ENCODE measurements at places on chromosomes 4 and X.

DNA sequence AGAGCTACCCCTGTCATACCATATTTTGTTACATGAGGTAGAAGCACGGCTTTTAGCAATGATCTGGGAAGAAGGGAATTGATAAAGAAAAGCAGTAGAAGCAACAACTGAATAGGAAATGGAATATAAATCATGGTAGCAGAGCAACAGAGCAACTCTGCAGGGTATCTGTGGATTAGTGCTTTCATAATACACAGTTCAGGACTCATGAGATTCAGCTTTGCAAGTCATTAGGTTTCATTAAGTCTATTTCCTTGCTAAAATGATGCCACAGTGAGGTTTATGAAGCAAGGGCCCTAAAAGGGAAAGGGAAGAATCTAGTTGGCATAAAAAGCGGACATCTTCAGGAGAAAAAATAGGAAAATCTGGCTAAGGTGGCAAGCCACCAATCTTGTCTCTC, 45.6 kb upstream of the GRPR start:
- DNase-seq = no peak

DNA sequence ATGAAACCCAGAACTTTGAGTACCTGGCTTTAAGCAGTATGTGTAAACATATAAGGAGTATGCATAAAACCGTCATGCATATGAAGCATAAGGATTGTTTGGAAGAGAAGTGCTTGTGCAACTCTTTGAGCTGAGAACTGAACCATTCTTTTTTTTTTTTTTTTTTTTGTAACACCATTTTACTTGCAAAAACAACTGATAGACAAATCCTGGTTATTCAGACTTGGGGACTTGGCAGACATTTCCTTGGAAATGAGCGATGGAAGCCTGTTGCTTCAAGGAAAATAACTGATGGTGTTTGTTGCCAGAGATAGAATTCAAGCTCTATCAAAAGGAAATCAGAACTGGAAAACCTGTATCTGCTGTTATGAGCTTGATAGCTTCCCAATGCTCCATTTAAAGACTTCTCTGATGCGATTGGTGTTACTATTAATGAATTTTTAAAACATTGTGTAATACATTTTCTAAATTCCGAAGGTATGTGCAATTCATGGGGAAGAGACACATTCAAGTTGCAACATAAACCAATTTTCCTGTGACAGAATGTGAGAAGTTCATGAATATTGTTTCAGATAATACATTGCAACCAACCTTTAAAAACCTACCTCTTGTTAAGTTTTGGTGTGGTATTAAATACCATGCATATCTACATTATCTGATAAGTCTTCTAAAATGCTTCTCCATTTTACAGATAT, 47.0 kb upstream of the FAT1 start:
- DNase-seq = no peak

DNA sequence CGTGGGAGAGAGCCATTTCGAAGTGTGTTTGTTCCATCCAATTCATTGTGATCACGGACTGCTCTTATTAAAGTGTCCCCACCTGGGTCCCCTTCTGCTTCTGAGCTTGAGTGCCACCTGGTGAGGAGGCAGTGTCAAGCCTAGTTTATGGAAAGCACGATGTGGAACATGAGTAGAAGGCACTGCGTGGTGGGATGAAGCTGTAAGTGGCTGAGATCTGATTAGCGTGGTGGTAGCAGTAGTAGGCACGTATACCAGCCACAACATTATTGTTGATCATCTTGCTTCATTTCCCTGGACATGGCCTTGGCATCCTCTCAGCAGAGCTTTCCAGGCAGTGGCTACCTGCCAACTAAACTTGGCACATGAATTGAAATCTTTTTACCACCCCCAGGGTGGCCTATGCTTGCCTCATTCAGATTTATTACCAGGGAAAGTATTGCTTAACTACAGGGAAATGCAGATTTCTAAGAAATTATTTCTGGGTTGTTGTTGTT, 46.4 kb downstream of the GPAT3 start:
- no peak for DNase-seq

DNA sequence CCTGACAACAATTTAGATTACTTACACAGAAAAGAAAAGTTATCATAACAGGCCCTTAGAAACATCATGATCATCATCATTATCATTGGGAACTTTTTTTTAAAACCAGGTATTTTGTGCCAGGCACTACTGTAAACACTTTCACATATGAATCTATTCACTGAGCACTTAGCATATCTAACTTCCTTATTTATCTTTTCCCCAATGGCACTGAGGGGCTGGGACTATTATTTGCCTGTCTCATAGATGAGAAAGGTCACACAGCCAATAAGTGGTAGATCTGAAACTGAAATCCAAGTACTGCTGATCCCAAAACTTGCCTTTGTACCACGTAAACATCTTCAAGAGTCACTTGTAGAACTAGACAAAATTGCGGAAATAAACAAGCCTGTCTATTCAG, 184.2 kb upstream of the RBPJ start:
- no peak for DNase-seq

DNA sequence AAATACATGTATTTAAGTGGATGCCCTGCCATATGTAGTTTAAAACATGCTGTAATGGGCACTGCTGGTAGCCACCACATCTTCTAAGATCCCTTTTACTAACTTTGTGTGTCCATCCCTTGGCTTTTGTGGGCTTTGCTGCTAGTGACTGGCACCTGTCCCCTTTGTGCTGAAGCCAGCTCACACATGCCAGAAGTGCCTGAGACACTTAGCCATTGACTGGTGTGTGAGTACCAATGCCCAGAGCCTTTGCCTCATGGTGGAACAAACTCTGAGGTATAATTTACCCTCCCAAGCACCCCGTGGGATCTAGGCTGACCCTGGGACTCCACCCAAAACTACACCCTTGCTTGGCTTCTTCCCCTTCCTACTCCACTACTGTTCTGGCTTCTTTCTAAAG, 33.0 kb downstream of the ARHGAP6 start:
- DNase-seq = no peak

DNA sequence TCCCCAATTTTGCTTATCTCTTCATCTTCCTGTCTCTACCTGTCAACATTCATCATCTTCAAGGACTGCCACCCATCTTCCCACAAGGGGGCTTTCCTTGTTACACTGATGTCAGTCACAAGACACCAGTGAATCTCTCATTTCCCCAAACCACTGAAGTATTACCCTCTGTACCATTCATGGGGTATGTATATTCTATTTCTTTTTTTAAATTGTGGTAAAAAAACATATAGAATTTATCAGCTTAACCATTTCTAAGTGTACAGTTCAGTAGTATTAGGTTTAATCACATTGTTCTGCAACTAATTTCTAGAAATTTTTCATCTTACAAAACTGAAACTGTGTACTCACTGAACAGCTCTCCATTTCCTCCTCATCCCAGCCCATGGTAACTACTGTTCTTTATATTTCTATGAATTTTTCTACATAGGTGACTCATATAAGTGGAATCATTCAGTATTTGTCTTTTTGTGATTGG, 98.6 kb downstream of the LARP7 start:
- DNase-seq = no peak

- DNase-seq = no peak
These were observed 398.3 kb upstream of the FAM47C start for GRCh38 chrX:36609616-36610585.

GRCh38 chrX:73268463-73268862, 53.8 kb upstream of the NAP1L2 start:
- DNase-seq = no peak

DNA sequence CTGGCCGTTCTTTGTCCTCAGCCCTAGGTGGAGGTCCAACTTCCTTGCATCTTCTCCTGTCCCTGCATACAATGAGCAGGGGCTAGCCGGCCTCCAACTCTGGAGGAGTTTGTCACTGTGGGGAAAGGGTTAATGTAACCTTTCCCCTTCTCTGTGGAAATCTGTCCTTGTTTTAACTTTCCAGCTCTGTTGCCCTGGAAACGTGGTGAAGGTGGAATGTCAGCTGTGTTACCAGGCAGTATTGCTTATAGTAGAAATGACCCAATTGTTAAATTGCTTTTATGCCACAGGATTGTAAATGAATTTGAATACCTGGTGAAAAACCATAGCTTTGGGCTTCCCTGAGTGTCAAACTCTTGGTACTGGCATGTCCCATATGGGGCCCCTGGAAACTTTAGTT, 131.6 kb upstream of the SCML1 start:
- no peak for DNase-seq

- no peak for DNase-seq
These were observed 69.3 kb downstream of the NBDY start for GRCh38 chrX:56798339-56798711.

Data from activated naive CD8-positive, alpha-beta T cell treated with anti-CD3 and anti-CD28 coated beads, Interleukin-2, amount 10 ng/mL, durations not matched to agents 7 days and 5 days (primary cell).